ENCODE measurements at places on chromosomes 16 and 17.
A peak's percentile ranks its signal among the peaks of the same experiment; 100 is the strongest.

DNA sequence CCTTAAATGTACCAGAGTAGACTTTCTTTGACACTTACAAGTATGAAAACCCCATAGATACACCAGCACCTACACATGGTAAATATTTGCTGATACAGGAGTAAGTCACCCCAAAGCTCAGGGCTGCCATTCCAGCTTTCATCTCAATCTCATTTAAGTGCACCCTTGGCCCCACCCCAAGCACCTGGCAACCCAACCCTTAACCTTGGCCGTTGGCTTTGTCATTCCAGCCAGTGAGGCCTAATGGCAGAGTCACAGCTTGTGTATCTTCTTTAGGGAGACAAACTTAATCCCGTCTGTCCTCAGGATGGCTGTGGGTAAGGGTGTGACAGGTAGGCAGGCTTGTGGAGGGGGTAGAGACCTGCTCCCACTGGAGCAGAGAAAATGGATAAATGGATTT, 31.5 kb upstream of the TMEM220 start:
- peak; percentile 55 for DNase-seq

DNA sequence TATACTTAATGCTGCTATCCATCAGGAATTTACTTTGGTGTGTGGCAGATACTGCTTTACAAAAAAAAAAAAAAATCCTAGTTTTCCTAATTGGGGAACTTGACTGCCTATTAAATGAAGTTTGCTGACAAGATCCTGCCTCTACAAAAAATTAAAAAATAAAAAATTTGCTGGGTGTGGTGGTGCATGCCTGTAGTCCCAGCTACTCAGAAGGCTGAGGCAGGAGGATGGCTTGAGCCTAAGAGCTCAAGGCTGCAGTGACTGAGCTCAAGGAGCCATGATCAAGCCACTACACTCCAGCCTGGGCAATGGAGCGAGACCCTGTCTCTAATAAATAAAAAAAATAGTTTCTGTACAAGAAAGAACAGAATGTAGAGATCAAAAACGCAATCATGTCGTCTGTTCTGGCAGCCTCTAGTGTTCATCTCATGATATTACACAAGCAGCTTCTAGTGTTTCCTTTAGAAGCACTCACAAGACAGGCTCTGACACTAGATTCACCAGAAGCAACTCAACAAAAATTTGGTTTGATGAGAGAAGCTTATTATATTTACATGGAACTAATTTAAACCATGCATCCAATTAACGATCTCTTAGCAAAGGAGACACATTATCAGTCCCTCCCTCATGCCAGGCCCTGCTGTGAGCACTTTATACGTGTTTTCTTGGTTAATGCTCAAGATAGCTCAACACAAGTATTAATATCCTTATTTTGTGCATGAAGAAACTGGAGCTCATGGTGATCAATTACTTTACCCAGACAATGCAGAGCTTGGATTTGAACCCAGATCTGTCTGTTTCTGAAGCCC, 6.8 kb upstream of the KRTAP17-1 start:
- DNase-seq: no peak

DNA sequence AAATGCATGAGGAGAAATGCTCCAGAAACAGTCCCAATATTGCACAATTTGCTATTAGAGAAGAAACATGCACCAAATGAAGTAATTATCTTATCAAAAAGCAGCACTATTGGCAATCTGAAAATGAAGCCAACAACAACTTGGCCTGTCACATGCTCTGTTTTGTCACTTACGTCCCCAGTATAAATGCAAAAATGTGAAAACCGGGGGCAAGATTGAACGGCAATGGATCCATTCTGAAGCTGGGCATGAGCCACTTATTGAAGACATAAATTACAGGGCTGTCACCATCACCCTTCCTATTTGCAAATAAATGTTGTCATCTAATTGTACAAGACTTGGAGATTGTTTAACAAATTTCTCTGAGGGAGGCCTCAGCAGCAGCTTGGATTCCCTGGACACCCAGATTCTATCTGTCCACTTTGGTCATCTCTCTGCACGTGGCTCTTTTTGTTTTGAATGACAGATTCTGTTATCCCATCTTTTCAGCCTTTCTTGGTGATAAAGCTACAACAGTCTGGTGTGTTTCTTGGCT, 180.2 kb upstream of the CDH5 start:
- no peak for DNase-seq

DNA sequence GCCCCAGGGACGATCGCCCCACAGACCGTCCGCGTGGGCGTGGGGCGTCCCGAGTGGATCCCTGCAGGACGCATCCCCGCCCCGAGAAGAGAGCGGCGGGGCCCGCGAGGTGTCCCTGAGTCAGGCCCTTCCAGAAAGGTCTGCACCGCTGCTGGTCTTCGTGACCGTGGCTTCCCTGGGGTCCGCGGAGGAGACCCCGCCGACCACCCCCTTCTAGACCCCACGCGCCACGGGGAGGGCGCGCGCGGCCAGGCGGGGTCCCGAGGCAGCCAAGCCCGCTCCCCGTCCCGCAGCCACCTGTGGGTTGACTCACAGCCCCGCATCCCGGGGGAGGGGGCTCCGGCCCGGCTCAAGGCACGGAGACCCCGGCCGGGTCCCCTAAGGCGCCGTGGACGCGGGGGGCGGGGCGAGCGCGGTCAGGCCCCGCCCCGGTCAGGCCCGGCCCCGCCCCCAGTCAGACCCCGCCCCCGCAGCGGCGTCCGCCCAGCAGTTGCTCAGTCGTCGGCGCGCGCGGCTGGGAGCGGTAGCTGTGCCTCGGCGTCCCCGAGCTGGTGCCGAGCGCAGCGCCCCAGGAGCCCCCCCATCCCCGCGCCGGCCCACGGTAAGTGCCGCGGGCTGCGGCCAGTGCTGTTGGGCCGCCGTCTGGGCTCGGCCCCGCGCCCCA, at the start of gene BAIAP3:
TSS of gene BAIAP3 (plus strand) at position 497 of the 664 bp plus-strand sequence. CDS start 4,905 bp downstream, outside the sequence.
- no peak for DNase-seq

DNA sequence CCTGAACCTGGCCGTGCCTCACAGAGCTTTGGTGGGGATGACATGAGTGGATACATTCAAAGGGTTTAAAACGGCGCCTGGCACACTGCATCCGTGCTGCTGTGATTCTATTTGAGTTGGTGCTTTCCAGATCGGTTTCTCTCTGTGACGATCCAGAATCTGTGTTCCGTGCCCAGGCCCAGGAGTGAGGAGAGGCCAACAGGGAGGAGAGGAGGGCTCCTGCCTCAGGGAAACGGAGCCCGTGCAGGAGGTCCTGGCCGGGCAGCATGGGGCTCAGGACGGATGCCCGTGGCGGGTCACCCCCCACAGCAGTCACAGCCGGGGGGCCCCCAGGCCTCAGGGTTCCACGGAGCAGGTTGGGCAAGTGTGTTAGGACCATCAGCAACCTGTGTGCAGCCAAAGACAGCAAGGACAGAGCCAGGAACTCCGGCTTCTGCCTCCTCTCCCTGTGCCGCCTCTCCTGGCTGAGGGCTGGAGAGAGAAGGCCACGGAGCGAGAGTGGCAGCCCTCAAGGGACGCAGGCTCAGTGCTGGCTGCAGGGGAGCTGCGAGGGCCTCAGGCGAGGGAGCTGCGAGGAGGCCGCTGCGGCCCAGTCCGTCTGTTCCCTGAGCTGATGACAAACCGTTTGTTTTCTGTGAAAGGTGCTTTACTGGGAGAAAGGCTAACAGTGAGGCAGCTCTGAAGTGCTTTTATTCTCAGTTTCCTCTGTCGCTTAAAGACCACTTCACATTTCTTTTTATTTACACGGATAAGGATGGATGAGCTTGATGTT, 99.3 kb downstream of the METRNL start:
- peak; percentile 60 for DNase-seq

Measured in sigmoid colon (tissue), 7 donors.